DMS153 (cell line): ENCODE measurements at places on chromosomes 11 and 22.
A peak's percentile ranks its signal among the peaks of the same experiment; 100 is the strongest.

DNA sequence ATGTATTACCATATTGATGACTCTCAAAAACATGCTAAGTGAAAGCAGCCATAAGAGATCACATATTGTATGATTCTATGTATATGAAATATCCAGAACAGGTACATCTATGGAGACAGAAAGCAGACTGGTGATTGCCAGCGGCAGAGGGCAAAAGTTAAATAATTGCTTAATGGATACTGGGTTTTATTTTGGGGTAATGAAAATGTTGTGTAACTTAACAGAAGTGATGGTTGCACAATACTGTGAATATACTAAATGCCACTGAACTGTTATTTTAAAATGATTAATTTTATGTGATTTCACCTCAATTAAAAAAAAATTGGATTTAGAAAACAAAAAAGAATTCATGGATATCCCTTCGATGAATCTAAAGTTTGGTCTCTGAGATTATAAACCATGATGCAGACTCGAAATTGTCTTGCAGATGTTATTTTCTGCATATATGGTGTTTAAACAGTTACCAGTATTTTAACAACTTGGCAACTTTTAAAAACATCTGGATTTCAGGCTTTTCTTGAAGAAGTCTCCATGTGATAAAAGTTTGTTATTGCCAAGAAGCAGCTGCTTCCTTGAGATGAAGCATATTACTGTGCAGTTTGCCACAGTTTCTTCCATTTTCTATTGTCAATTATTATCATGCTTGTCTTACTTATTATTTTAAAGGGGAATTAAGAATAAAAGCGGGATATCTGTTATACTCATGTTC lies 38.1 kb downstream of the LARGE2 start:
- DNase-seq, result no peak

GRCh38 chr11:7160814-7161489 lies 72.2 kb downstream of the RBMXL2 start:
- no peak for DNase-seq

DNA sequence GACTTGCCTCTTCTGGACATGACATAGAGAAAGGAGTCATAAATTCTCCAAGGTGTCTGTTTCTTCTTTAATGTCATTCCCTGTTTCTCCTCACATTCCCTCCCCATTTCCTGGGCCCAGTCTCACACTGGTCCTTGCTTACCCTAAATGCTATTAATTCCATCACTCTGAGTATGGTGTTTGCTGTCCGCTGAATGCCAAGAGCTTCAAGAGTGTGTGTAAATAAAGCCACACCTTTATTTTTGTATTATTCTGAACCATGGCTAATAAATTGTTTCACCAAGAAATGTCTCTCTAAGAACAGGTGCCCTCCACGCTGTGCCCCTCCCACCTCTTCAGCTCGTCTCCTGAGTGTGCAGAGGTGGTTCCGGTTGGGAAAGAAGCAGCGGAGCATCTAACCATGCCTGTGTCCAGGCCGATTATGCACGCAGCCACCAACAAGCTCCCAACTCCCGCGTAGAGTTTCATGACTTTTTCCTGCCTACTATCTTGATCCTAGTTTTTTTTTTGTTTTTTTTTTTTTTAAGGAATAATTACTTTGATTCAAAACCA lies 8.6 kb downstream of the TMEM121B start:
- DNase-seq, result no peak

DNA sequence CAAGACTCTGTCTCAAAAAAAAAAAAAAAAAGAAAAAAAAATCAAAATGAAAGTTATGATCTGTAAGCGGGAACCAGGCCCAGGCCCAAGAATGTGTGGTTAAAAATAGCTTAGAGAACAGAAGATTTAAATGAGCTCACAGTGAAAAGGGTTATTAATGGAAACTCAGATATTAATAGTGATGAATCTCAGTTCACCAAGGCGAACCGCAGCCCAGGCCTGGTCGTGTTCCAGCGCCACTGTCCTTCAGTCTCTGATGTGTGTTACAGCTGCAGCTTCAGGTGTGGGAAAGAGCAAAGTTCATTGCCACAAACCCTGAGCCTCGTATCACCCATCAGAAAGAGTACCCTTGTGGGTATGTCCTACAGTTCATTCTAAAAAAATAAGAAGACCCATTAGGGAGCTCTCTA lies 107.1 kb downstream of the GAB2 start:
- DNase-seq, result no peak

DNA sequence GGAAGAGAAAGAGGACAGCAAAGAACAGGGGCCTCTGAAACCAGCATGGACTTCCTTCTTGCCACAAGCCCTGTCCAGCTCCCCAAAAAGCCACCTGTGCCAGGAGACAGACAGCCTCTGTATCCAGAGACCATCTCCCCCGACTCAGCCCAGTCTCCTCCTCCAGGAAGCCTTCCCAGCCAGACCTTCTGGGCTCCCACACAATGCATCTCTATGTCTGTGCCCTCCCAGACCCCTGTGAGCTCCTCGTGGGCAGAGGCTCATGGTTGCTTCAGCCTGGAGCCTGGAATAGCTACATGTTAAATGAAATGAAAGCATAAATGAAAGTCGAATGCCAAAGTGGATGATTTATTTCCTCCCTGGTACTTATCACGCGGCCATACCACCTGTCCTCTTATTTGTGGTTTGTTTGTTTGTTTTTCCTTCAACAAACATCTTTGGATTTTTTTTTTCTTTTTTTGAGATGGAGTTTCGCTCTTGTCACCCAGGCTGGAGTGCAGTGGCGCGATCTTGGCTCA lies 7.3 kb upstream of the ARAP1 start:
- DNase-seq, result peak; percentile 36

GRCh38 chr11:109808569-109808968 lies 284.6 kb upstream of the ZC3H12C start:
- DNase-seq, result no peak

GRCh38 chr22:37744589-37744988 lies 47.7 kb downstream of the TRIOBP start:
- no peak for DNase-seq

DNA sequence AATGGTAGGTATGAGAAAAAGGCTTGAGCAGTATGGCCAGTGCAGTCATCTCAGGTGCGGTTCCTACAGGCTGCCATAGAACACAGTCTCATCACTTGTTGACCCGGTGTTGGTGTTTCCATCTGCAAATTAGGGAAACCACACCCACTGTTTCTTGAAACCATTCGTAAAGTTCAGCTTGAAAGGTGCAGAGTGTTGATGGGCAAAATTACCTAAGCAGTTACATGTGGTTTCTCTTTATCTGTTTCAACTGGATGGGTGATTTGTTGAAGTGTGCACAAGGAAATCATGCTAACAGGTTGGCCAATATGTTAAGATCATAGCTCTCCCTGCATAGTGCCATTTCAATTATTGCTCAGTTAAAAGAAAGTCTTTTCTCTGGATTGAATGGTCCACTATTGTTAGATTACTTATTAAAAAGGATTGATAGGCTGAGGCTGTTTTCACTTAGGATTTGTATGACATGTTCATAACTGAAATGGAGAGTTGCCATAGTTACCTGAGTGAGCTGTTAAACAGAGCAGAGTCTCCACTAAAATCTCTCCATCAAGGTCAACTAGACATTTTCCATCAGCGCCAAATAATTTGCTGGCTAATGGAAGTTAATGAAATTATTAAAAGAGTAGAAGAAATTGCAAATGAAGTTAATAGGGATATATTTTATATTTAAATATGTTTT lies 203.1 kb upstream of the MTMR2 start:
- DNase-seq, result no peak

DNA sequence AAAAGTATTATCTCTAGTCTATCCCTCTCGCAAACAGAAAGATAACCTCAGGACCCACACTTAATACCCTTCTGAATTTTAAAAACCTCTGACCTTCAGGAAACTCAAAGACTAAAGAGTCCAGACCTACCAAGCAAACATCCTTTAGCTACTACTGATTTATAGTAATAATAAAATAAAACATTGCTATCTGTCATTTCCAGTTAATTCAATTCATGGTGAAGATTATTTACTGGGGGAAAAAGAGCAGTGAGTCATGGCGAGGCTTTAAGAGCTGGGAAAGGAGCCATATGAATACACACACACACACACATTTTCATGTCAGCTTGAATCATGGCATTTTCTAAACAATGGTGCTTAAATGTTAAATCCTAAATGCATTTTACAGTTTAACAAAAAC lies 87.1 kb downstream of the FAM76B start:
- peak; percentile 30 for DNase-seq

GRCh38 chr11:121467965-121468364 lies 15.2 kb upstream of the SORL1-AS1 start:
- no peak for DNase-seq

DNA sequence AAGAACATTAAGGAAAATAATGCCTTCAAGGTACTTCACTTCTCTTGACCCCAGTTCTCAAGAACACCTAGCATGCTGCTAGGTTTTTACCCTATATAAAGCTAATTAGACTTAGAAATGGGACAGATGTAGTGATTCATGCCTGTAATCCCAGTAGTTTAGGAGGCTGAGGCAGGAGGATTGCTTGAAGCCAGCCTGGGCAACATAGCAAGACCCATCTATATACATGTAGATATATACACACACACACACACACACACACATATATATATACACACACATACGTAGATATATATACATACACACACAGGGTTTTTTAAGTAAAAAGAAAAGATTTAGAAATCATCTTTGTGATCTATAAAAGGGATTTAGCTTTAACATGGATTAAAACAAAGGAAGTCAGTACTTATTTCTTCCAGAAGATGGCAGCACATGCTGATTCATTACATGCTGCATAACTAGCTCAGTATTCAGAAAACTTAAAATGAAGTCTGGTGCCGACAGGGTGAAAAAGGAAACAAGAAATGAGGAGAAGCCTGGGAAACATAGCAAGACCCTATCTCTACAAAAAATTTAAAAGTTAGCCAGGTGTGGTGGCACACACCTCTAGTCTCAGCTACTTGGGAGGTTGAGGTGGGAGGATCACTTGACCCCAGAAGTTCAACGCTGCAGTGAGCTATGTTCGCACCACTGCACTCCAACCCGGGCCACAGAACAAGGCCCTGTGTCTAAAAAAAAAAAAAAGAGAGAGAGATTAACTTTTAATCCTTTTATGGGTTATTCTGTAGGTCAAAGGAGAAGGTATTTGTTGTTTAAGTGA lies 28.5 kb upstream of the RBX1 start:
- peak; percentile 43 for DNase-seq

- no peak for DNase-seq
Observed at GRCh38 chr11:79768343-79768742, 327.5 kb upstream of the TENM4 start.

GRCh38 chr11:1218256-1218787 lies 4.5 kb upstream of the MUC5B start:
- no peak for DNase-seq

DNA sequence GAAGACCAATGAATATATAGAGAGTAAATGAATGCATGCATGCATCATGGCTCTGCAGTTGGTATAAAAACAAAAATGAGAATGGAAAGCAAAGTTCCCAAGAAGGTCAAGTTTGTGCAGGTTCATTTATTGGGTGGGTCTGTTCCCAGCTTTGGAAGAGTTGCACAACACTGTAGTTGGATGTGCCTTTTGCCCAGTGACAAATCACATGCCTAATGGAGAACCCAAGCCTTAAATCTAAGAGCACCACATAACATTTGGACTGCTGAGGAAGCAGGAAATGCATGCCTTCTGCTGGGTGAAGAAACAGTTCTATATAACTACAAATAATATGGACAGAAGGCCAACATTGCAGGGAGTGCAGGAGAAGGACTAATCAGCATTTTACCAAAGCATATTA lies 30.6 kb downstream of the PRCP start:
- no peak for DNase-seq

DNA sequence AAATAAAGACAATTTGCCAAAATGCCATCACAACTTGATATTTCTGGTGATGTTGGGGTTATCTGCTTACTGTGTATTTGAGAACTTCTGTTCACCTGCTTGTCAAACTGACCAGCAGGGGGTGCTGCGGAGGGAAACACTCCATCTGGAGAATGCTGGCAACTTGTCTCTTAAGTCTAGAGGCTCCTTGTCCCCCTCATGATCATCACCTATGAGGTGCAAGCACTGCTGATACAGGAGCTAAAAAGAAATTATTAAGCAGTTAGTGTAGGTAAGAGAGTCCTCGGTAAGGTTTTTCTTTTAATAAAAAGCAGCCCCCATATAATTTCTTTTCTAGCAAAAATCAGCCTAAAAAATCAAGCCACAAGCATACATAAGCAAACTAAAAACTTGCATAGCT lies 32.7 kb upstream of the GLYATL1B start:
- no peak for DNase-seq

DNA sequence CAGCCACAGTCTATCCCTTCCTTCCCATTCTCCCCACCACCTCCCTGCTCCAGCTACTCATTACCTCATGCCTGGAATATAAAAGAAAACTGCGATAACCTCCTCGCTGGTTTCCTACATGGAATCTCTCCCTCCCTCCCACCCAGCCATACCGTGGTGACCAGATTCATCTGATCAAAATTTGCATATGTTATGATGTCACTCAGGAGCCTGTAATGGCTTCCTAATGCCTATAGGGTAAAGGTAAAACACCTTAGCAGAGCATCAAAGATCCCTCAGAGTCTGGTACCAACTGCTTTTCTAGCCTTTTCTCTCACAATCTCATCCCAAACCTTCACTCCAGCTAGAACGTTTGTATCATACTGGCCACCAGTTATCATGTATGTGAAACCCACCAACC lies 19.6 kb downstream of the RTN4RL2 start:
- no peak for DNase-seq

DNA sequence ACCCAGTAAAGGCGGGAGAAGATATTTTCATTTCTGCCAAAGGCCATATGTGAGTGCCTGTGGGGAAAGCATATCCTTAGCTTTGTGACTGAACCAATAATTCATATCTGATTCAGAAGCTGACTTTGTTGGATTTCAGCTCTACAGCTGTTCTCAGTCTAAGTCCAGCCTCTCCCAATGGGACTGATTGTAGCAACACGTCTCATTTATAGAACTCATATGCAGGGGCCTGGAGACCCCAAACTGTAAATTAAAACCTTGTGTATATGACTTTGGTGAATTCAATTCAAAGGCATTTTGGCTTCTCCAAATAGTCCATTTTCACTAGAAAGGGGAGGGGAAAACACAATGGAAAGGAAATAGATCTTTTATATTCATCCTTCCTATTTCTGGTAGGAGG lies 250.4 kb upstream of the SORL1-AS1 start:
- DNase-seq, result no peak

DNA sequence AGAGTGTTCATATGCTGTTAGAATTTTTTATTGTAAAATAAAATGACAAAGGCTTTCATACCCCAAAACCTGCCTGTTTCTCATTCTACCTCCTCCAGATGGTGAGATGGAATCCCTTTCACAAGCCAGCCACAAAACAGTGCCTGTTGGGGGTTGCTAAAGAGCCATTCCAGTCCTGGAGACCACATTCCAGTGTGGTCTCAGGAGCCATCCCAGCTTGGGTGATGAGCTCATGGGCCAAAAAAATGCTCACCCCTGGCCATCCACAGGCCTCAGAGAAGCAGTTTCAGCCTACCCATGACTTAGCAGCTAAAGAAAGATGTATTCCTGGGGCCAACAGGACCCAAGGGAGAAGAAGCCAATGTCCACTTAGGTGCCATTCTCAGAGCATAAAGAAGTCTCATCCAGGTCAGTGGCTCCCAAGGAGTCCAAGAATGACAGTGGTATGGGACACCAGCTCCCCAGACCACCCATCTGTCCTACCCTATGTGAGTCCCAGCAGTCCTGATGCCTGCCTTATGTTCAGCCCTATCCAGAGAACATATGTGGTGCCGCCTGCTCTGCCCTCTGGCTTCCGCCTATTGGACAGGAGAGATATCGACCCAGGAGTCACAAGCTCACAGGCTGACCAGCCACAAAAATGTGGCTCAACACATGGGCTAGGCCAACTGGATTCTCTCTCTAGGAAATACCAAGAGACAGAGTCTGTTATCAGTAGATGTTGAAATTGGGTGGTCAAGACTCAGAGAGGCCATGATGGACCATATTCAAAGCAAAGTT lies 26.4 kb downstream of the C11orf91 start:
- DNase-seq, result no peak
